Temporal lobe (tissue), 4 donors: ENCODE measurements at places on chromosomes 5 and 9. TPM values are rescaled to one million over a fixed set of nuclear protein-coding genes. Genes with fewer than 3 reads are reported as not detected.

DBH gene
- not detected for total RNA-seq

CYSRT1 gene
- total RNA-seq = 0.25 TPM

CCDC171 gene
- 21.1 TPM for total RNA-seq

SPINK7 gene
- not detected for total RNA-seq

STX17 gene
- 27.3 TPM for total RNA-seq

CD72 gene
- total RNA-seq = 0.49 TPM

AFAP1L1 gene
- total RNA-seq = 5.2 TPM

PPP2CA gene
- 90.2 TPM for total RNA-seq

ISOC1 gene
- total RNA-seq = 17.7 TPM

GMCL2 gene
- not detected for total RNA-seq
